Suppressor macrophage treated with lipopolysaccharide for 1 hour (primary cell): ENCODE measurements at places on chromosomes 12 and 14.
A peak's percentile ranks its signal among the peaks of the same experiment; 100 is the strongest.

DNA sequence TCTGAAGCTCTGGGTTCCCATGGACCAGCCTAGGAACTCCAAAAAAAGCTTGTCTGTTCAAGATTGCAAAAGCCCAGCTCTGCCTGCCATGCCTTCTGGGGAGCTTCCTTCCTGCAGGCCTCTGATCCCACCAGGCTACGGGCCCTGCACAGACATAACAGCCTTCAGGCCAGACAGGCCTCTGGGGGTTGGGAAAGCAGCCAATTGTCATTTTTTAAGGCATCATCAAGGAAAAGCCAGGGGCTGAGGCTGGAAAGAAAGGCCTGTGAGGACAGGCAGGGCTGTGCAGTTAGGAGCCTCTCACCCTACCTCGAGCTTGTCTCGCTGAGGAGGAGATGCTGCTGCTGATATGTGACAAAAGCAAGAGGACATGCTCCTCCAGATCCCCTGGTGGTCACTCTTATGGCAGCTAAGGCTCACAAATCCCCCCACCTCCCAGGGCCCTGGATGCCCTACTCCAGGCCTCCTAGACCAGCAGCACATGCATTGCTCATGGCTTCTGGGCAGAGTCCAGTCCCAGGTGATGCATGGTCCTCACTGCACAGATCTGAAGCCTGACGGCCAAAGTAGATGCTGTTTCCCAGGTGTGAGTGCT lies 2.9 kb downstream of the TMEM229B start:
- no peak for DNase-seq

DNA sequence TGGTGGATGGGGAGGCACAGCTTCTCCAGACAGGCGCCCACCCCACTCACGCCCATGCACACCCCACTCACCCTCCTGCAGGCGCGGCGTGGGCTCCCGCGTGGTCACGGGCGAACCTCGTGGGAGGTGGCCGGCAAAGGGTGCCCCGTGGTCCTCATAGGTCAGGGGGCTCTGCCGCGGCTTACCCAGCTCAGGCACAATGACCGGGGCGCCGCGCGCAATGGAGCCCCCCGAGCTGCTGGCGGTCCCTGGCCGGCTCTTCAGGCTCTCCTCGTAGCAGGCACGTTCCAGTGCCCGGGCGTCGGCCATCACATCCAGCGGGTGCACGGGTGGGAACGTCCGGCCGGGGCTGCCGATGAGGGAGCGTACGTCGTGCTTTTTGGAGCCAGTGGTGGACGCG lies 49.6 kb downstream of the RFLNA start:
- no peak for DNase-seq

DNA sequence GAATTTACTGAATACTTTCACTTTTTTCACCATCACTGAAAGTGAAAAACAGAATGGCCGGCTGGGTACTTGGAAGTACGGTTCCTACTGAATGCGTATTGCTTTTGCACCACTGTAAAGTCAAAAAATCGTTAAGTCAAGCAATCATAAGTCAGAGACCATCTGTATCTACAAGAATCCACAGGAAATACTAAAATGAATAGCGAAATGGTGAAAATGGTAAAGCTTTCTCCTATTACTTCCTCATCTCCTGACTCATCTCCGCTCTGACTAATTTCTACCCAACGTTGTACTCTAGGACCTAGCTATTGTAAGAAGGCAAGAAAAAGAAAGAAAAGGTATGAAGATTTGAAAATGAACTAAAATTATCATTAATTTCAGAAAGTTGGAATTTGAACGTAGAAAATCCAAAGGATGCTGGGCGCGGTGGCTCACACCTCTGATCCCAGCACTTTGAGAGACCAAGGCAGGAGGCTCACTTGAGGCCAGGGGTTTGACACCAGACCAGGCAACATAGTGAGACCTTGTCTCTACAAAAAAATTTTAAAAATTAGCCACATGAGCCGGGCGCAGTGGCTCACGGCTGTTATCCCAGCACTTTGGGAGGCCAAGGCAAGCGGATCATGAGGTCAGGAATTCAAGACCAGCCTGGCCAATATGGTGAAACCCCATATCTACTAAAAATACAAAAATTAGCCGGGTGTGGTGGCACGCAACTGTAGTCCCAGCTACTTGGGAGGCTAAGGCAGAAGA lies 5.3 kb upstream of the CDCA4 start:
- DNase-seq = peak; percentile 89

DNA sequence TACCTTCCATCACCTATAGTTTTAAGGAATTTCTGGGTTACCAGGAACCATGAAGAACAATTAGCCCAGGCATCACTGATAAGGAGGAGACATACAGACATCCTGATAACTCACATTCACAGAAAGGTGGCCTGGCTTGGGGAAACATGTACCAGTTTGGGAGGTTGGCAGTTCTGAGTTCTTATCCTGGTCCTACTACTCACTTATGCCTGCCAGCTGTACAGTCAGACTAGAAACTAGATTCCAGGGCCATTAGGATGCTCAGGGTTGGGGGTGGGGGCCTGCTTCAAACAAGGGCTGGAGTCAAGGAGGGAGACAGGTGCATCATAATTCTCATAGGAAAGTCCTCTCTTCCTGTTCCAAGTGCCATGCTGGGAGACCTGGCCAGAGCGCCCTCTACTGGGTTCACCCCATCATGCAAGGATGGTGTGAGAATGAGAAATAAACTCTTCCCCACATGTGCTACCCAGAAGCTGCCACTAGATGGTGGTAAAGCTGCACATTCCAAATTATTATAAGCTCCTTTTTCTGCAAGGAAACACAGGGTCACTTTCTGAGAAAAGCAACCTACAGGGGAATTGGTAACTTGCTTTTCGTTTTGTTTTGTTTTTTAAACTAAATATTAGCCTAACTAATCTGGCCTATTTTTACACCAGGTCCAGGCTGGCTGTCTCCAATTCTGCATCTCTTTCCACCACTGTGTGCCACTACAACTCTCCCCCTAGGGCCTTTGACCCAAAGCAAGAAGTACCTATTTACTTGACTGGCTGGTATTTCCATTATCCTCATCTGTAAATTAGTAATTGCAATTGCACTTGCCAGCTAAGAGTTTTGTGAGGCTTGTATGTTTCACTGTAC lies 14.5 kb downstream of the OAS2 start:
- DNase-seq = peak; percentile 82

GRCh38 chr12:3315201-3315661 lies 175.8 kb upstream of the PRMT8 start:
- DNase-seq = no peak

DNA sequence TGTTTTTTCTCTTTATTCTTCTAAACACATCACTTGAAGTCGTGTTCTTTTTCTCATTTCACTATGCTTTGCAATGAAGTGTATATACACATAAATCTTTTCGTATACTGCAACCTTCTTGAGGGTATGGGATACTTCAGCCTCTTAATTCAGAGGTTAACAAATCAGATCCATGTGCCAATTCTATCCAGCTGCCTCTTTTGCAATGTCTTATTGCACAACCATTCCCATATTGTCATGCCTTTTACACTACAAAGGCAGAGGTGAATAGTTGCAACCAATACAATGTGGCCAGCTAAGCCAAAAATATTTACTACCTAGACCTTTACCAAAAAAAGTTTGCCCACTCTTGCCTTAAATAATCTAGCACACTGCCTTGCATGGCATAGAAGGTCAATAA lies 224.5 kb upstream of the FOXG1 start:
- DNase-seq = no peak

DNA sequence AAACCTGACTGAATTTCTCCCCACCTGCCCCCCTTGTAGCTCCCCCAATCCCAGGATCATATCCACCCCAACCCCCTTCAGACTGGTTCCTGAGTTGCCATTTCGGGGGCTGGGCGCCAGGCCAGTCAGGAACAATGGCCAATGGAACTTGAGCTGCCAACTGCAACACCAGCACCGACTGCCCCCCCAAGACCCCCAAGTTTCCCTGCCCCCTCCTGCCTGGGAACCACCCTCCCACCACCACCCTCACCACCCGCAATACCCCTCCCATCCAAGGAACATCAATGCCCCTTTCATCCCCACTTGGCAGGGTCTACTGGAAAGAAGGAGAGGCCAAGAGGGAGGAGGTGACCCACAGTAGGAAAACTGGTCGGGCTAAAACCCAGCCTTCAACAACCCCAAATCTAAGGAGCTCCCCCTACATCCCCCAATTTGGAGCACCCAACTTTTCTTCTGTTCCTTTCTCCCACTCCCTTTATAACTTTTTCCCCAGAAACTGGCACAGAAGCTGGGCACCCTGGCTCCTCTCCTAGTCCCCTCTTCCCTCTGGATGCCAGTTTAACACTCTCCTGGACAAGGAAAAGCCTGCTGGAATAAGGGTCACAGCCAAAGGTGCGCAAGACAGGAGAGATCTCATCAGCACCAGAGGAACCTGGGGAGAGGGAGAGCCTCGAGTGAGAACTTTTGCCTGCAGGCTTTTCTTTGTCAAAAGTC lies 1.6 kb upstream of the NDRG2 start:
- no peak for DNase-seq

DNA sequence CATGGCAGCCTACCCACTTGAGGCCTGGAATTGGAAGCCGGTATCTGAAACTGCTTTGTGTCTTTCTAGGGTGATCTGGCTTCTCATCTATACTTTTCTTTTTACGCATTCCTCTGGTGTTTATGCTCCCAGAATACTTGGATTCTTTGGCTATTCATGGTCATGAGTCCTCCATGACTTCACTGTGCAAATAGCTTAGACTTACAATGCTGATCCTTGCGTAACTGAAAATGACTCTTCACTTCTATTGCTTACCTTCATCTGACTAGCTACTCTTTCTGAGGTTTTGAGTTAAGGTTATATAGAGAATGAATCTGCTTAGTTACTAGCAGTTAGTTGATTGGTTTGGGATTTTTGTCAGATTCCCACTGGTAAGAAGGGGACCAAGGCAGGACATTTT lies 121.7 kb upstream of the NOVA1 start:
- no peak for DNase-seq

DNA sequence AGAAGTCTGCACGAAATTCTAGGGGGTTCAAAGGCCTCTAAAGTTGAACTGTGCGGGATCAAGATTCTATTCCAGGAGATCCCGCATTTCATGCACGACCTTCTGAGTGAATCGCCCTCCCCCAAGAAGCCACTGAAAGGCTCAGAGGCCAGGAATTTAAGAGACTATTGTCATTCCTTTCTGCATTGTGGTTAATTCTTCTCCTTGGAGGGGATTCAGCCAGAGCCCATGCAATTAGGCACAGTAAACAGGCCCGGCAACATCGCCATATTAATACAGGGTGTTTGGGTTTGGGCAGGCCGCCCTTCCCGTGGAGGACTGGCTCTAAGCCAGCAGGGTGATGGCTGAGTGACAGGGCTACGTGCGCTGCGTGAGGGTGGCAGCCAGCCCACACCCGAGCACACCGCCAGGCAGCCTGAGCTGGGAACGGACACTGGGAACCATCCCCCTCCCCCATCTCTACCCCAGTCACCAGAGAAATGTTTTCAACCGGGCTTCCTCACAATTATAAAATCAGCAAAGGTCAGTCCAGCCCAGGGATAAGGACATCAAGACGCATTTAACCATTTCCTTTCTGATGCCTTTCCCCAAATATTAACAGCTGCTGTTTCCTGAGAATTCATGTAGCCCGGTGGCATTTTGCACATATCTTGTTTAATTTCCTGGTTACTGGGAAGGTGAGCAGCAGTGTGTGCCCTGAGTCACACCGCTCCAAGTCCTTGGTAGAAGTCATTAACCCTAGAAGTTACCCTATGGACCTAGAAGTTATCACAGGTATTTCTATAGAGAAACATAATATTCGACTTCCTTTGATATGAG lies 12.5 kb downstream of the EGLN3 start:
- DNase-seq = no peak

DNA sequence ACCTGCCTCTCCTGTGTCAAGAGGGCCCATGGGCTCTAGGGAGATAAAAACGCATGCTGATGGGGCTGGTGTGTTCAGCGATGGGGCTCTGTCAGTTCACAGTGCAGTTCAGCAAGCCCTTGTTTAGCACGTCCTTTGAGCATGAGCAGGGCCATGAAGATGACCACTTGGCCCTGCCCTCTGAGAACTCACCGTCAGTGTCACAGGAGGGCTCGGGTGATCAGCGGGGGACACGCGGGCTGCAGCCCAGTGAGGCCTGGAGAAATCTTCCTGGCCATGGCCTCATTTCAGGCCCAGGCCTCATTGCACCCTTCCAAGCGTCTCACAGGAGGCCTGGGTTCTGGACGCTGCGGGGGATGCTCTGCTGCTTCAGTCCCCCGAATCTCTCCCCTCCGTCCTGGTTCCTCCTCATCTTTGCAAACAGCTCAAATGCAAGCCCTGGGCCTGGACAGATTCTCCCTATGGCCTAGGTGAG lies 181.6 kb downstream of the ADGRD1 start:
- DNase-seq = no peak

- DNase-seq = no peak
Measured at GRCh38 chr14:71021347-71022011, 114.2 kb downstream of the PCNX1 start.

- DNase-seq = peak; percentile 63
Measured at GRCh38 chr12:112514926-112515642, 96.3 kb downstream of the PTPN11 start.

- no peak for DNase-seq
Measured at GRCh38 chr14:67010602-67011001, 178.6 kb upstream of the GARIN2 start.

- DNase-seq = peak; percentile 82
Measured at GRCh38 chr12:6461401-6462233, 8.9 kb downstream of the VAMP1 start.

DNA sequence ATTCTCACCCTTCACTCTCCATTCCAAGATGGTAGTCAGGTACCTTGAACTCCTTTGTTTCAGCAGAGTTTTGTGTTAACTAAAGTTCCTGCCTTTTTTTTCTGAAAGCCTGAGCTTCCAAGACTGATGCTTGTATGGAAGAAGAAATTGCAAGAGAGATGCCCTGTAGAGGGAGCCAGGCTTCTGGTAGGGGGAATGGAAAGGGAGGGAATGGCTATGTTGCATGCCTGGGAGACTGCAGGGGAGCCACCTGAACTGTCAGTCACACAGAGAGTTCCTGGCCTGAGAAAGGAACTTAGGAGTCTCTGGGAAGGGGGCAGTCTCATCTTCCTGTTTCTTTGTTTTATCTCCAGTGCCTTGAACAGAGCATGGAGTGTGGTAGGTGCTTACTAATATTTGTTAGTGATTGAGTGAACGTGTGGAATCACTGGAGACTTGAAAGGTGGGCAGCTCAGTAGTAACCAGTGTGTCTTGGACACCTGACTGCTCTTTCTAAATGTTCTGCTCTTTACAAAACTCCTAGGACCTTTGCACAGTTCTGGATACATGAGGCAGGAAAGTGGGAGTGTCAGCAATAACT lies 132.2 kb downstream of the ANO4 start:
- no peak for DNase-seq

DNA sequence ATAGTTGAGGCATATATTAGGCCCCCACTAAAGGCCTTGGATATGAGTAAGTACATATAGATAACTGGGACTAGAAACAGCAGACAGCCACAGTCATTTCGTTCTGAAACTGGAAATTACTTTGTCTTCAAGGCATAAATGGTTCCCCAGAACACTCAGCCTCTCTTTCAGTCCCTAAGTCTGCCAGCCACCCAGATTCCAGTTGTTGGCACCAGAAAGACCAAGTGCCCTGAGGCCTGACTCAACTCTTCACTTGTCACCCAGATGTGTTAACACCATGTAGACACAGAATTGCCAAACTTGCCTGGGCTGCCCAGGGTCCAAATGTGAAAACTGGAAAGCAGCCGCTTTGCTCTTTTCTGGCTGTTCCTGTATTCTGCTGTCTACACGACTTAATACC lies 3.0 kb upstream of the LGALS3 start:
- DNase-seq = no peak

- no peak for DNase-seq
Measured at GRCh38 chr12:56420411-56420810, 28.8 kb downstream of the TIMELESS start.
